Cerebellar nuclear complex (tissue), 1 donor: ENCODE measurements at places on chromosomes 3 and 15.

GRCh38 chr3:14829811-14830210, 11.0 kb downstream of the FGD5 start:
- no peak for DNase-seq

DNA sequence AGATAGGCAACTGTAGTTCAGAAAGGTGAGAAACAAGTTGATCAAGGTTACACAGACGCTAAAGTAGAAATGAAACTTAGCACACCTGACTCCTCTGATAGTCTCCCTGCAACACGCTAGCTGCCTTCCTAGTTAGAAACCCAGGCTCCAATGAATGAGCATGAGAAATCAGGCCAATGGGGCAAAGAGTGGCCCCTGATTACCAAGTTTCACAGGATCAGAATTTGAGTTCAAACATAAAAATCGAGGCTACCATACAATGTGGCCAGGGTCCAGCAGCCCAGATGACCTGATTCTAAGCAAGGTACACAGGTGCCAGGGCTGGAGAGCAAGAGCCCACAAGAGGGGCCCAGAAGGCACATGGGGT, 7.7 kb downstream of the PLD1 start:
- DNase-seq: no peak

DNA sequence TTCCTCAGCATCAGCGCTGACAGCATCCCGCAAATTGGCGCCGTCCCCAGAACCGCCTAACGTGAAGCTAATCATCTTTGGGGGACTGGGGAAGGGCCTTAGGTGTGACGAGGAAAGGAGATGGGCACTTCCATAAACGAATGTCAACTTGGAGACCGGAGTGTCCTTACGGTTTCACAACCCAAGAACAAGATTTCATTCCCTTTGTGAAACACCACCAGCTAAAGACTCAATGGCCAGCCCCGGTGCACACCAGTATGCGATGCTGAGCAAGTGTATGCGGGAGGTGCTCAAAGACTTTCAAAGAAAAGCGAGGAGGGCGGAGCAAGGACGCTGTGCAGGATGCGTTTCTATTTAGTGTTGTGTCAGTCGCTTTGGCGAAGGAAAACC, 759 bp upstream of the TTBK2 start:
- no peak for DNase-seq

DNA sequence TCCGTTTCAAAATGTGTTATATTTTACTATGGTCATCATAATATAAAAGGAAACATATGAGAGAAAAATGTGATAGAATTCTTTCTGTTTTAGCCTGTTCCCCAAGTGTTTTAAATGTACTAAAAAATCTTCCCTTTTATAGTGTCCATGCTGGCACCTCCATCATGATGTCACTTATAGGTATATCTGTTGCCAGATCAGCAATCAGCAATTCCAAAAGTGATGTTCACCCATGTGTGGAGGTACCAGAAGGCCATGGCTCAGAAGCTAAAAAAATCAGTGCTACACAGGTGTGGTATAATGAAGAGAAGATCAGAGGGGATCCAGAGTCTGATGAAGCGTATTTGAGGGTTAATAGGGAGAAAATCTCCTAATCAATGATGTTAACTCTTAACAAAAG, 1.1 kb upstream of the GPR15 start:
- DNase-seq: no peak

GRCh38 chr3:69088063-69088462, 3.3 kb downstream of the ARL6IP5 start:
- DNase-seq: no peak

DNA sequence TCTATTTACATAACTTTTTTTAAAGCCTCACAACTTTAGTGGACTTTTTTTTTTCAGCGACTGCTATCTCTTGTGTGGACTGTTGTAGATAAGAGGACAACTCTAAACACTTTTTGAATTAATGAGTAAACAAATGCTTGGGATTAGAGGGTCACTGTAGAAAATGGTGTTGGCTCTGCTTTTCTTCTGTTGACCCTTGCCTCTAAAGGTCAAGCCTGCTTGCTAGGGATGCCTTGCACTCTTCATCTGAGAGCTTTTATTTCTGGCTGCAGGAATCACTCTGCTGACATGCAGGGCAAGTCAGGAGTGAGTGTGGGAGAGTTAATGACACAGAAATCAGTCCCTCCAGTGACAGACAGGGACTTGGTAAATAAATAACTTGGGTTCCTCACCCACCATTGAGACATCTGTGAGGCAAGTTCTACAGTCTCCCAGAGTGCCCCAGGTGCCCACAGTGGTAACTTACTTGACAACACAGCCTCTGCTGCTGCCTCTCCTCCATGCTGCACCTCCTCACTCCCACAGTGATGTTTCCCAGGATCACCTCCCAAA, 390.1 kb downstream of the IL20RB start:
- DNase-seq: no peak

DNA sequence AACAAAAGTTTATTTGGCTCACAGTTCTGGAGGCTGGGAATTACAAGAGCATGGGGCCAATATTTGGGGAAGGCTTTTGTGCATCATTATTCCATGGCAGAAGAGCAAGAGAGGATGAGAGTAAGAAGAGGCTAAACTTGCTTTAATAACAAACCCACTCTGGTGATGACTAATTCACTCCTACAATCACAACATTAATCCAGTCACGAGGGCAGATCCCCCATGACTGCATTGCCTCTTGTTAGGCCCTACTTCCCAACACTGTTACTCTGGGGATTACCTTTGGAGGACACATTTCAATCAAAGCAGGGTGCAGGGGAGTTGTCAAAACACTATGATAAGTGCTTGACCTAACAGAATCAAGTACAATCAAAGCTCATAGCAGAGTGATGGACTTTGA, 181.7 kb downstream of the BBX start:
- DNase-seq: no peak

DNA sequence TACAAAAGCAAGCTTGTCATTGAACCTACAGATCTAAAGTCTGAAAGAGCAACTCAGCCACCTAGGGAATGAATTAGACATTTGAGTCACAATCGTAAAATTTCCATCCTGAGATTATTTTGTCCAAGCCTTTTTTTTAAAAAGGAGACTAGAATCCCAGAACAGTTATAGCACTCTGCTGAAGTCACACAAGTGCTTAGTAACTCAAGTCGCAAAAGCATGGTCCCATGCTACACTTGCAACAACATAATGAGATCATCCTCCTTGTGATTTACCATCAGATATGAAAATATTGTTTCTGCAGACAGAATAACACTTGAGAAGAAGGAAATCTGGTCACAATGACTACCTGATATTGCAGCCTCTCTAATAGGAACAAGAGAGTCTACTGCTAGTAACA, 106.7 kb downstream of the ZIC4 start:
- no peak for DNase-seq

- DNase-seq: no peak
Observed at GRCh38 chr15:90451053-90451850, 63.2 kb downstream of the IQGAP1 start.

DNA sequence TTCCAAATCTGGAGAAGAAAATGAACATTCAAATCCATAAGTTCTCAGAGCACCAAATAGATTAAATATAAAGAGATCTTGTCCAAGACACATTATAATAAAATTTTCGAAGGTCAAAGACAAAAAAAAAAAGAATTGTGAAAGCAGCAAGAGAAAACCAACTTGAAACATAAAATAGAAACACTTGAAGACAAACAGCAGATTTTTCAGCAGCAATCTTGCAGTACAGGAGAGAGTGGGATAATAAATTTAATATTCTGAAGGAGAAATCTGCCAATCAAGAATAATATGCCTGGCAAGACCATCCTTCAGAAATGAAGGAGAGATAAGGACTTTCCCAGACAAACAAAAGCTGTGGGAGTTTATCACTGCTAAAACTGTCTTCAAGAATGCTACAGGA, 150.5 kb upstream of the COL8A1 start:
- DNase-seq: no peak

GRCh38 chr15:51355096-51355495, 13.6 kb downstream of the GLDN start:
- DNase-seq: no peak

- DNase-seq: no peak
Observed at GRCh38 chr15:34125945-34126344, 24.1 kb downstream of the PGBD4 start.

GRCh38 chr3:182201456-182202168, 489.9 kb downstream of the SOX2 start:
- no peak for DNase-seq

DNA sequence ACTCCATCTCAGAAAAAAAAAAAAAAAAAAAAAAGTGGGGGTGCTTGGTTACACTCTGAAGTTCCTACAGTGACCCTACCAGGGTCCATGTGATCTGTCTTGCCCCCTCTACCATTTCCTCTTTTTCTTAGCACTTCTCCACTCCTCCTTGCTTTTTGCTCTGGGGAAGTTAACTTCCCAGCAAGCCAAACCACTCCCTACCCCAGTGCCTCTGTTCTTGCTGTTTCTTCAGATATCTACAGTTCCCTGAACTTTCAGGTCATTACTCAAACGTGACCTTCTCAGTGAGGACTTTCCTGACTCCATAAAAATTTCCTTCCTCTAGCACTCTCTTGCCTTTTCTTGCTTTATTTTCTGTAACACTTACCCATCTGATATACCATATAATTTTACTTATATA, 61.1 kb upstream of the GCNT3 start:
- DNase-seq: no peak

DNA sequence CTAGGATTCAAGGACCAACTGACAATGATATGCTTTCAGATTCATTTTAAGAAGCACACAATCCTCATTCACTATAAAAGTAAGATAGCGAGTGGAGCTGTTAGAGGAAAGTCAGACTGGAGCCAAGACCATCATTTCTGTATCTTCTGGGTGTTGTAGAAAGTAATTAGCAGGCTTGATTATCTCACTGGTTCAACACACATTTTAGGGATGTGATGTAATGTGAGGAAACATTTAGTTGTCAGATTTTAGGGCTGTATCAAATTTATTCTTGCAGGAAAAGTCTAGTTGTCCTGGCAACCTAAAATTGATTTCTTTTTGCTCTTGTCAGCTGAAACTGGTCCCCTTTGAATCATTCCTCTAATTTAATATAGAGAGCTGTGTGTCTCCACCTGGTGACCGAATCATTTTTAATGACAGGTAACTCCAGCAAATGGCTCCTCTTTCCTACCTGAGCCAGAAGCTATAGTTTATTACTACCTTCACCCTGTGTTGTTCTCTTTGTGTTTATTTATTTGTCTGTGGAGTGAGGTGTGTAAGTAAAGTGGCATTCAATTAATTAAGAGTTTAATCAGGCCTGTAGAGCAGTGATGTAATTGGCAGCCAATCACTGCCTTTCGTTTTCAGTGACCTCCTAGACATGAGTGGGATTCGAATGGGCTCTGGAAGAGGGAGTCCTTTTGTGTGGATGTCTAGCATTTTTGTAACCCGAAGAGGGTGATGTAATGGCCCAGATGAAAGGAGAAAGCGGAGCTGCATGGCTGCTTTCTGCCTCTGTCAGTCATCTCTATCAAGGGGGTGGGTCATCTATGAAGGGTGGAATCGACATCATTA, 125.8 kb downstream of the LPP start:
- DNase-seq: no peak

- DNase-seq: no peak
Observed at GRCh38 chr3:100540791-100541334, 48.4 kb downstream of the TMEM45A start.

DNA sequence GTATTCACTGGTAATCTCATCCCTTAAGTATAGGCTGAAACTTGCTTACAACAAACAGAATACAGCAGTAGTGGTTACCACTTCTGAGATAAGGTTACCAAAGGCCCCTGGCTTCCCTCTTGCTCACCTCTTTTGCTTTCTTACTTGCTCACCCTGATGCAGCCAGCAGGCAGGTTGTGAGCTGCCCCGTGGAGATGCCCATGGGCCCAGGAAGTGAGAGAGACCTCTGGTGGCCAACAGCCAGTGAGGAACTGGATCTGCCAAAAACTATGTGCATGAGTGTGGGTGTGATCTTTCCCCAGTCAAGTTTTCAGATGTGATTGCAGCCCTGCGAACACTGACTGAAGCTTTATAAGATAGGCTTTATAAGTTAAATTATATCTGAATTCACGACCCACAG, 48.7 kb downstream of the NMNAT3 start:
- DNase-seq: no peak

GRCh38 chr3:185152410-185153170, at the start of gene C3orf70:
Gene C3orf70 (minus strand): TSS chr3:185153060. CDS start chr3:185152823, 237 bp downstream.
- no peak for DNase-seq

GRCh38 chr3:52087731-52088130, 31.4 kb upstream of the DUSP7 start:
- DNase-seq: no peak

- no peak for DNase-seq
Observed at GRCh38 chr15:53670701-53671100, 88.8 kb downstream of the WDR72 start.

DNA sequence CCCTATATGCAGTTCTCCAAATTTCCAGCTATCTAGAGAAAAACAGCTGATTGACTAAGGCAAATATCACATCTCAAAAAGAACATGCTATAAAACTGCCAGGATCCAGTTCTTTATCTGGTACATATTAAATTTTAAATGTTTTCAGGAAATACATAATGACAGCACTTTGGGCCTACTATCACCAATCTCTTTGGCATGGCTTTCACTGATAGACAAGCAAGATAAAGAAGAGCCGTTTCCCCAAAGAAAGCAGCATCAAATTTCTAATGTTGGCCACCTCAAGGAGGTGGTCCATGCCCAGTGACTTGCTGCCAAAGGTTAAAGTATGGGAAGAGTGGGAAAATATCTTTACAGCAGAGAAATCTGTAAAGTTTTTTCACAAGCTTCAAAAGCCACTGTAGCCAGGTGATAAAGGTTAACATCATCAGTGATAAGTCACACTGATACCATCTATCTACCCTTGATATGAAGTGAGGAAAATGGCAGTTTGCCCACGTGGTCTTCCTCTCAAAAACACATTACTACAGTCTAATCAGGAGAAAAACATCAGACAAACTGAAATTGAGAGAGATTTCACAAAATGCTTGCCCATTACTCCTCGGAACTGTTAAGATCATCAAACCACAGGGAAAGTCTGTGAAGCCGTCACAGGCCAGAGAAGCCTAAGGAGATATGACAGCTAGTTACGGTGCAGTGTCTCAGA, 46.4 kb upstream of the C15orf61 start:
- no peak for DNase-seq

GRCh38 chr3:16364323-16364722, 99.3 kb downstream of the OXNAD1 start:
- no peak for DNase-seq

GRCh38 chr3:34056951-34057390, 258.5 kb downstream of the PDCD6IP start:
- DNase-seq: no peak

DNA sequence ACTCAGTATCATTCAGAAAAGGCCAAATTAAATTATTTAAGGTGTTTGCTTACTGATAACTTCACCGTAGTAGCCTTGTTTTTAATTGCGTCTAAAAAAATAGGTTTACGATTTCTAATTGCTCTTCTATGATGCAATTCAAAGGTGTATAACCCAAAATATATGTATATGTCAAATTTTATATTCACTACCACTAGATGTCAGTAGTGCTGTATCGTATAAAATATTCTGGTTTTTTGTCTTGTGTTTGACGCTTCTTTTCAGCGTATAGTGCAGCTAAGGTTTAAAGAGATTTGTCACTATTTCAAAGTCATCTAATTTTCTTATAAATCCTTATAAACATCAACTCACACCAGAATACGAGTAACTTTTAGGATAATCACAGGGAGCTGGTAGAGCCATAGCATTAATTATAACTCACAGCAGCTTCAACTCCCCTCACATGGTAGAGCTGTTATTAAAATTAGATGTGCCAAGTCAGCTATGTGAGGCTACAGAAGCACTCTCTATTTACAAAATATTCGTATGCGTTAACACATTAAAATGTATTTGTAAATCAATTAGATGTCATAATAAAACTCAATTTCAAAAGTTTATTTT, 3.5 kb downstream of the PFN2 start:
- peak; percentile 4 for DNase-seq

GRCh38 chr3:13087320-13087990, 14.2 kb upstream of the IQSEC1 start:
- DNase-seq: no peak
